ENCODE measurements at places on chromosomes 2 and 18. TPM values are rescaled to one million over a fixed set of nuclear protein-coding genes. Genes with fewer than 3 reads are reported as not detected.

- peak; percentile 83 for DNase-seq
- H3K36me3 ChIP-seq: no peaks in the 10 kb centered on the region
- no peak overlapping the region for H3K27ac ChIP-seq
- H3K4me3 ChIP-seq: no peak overlapping the region
- H3K27me3 ChIP-seq: no peaks in the 10 kb centered on the region
- H3K4me1 ChIP-seq: peaks cover 31% of the 10 kb centered on the region
Observed at GRCh38 chr2:120675460-120676130, 60.1 kb upstream of the GLI2 start.

DNA sequence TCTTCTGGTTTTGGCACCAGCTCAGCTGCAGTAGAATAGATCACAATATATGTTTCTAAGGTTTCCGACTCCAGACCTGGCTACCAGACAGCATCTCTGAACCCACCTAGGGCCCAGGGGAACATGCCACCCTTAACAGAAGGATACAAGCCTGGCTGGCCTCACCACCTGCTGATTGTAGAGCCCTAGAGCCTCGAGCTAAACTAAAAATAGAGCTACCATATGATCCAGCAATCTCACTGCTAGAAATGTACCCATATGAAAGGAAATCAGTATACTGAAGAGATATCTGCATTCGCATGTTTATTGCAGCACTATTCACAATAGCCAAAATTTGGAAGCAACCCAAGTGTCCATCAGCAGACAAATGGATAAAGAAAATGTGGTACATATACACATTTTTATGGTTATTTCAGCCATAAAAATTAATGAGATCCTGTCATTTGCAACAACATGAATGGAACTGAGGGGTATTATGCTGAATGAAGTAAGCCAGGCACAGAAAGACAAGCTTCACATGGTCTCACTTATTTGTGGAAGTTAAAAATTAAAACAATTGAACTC is 242.4 kb upstream of the SLC39A10 start:
- H3K4me3 ChIP-seq: no peak overlapping the region
- no peak overlapping the region for H3K27ac ChIP-seq
- no peak for DNase-seq
- H3K36me3 ChIP-seq: no peaks in the 10 kb centered on the region

GRCh38 chr2:133292259-133292658 is 276.0 kb downstream of the NCKAP5 start:
- no peaks in the 10 kb centered on the region for H3K36me3 ChIP-seq
- no peak overlapping the region for H3K27ac ChIP-seq
- DNase-seq: no peak
- H3K4me1 ChIP-seq: no peaks in the 10 kb centered on the region
- no peaks in the 10 kb centered on the region for H3K27me3 ChIP-seq

GRCh38 chr18:27226556-27227075 is 41.5 kb upstream of the CHST9 start:
- no peaks in the 10 kb centered on the region for H3K27me3 ChIP-seq
- no peak overlapping the region for H3K4me3 ChIP-seq
- no peaks in the 10 kb centered on the region for H3K4me1 ChIP-seq
- no peak overlapping the region for H3K27ac ChIP-seq

The KCNJ3 gene
- not detected for total RNA-seq

All from thyroid gland (tissue), 4 donors.